Thyroid gland (tissue), 4 donors: ENCODE measurements at places on chromosomes 1 and 21. TPM values are rescaled to one million over a fixed set of nuclear protein-coding genes. Genes with fewer than 3 reads are reported as not detected.
A peak's percentile ranks its signal among the peaks of the same experiment; 100 is the strongest.

SPATA21 gene
- total RNA-seq = not detected

LRIG2 gene
- total RNA-seq = 41.9 TPM

ECM1 gene
- 4.3 TPM for total RNA-seq

MAP3K21 gene
- total RNA-seq = 6.4 TPM

GRCh38 chr1:200369131-200369530 lies 40.7 kb downstream of the ZNF281 start:
- H3K27me3 ChIP-seq = no peaks in the 10 kb centered on the region
- DNase-seq = no peak
- no peak overlapping the region for H3K27ac ChIP-seq
- H3K4me3 ChIP-seq = no peak overlapping the region
- no peaks in the 10 kb centered on the region for H3K4me1 ChIP-seq
- no peaks in the 10 kb centered on the region for H3K36me3 ChIP-seq

DNA sequence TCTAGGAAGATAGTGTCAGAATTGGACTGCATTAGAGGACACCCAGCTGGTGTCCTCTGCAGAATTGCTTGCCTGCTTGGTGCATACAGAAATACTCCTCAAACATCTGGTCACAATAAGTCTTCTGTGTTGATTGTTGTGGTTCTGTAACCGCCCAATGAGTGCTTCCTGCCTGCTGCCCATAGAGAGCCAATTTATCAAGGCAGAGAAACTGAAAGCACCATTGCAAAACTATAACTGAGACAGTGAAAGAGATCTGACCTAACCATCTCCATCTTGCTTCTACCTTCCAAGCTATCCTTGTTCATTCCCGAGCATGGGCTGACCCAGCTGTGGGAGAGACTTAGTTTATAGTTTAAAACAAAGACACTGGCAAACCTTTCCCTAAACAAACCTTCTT lies 462.4 kb upstream of the RGS18 start:
- H3K4me3 ChIP-seq = no peak overlapping the region
- H3K4me1 ChIP-seq = no peaks in the 10 kb centered on the region
- no peak overlapping the region for H3K27ac ChIP-seq
- H3K36me3 ChIP-seq = no peaks in the 10 kb centered on the region
- DNase-seq = no peak

- H3K27ac ChIP-seq = no peak overlapping the region
- no peaks in the 10 kb centered on the region for H3K36me3 ChIP-seq
- no peaks in the 10 kb centered on the region for H3K27me3 ChIP-seq
- no peaks in the 10 kb centered on the region for H3K4me1 ChIP-seq
- DNase-seq = no peak
- no peak overlapping the region for H3K4me3 ChIP-seq
Measured at GRCh38 chr1:239276051-239276450, 110.3 kb upstream of the CHRM3 start.

- no peaks in the 10 kb centered on the region for H3K27me3 ChIP-seq
- peaks cover 7% of the 10 kb centered on the region for H3K4me1 ChIP-seq
- no peaks in the 10 kb centered on the region for H3K36me3 ChIP-seq
- H3K27ac ChIP-seq = no peak overlapping the region
- no peak for DNase-seq
Measured at GRCh38 chr1:78339490-78339889, 151.3 kb upstream of the PTGFR start.

- no peaks in the 10 kb centered on the region for H3K36me3 ChIP-seq
- H3K27me3 ChIP-seq = peaks cover 39% of the 10 kb centered on the region
- H3K4me1 ChIP-seq = peaks cover 32% of the 10 kb centered on the region
- no peak overlapping the region for H3K4me3 ChIP-seq
Measured at GRCh38 chr1:47440599-47441081, 2.8 kb downstream of the FOXD2 start.

- no peaks in the 10 kb centered on the region for H3K36me3 ChIP-seq
- H3K4me3 ChIP-seq = no peak overlapping the region
- H3K27me3 ChIP-seq = no peaks in the 10 kb centered on the region
- H3K27ac ChIP-seq = no peak overlapping the region
- no peaks in the 10 kb centered on the region for H3K4me1 ChIP-seq
Measured at GRCh38 chr1:199129247-199129646, 490.4 kb downstream of the PTPRC start.

DNA sequence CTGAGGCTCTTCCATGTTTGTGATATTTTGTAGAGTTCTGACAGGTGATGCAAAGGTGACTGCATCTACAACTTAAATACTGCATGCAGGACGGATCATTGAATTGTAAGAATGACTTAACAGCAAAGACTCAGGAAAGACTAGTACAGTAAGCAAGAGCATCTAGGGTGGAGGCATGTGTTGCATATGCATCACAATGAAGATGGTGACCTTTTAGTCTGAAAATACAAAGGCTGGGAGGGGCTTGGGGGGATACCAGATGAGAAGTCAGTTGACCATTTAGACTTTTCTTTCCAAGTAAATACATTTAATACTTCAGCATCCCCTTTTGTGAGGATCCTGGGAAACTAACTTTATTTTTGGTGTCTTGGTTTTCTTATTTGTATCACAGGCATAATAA lies 145.5 kb downstream of the NUF2 start:
- no peaks in the 10 kb centered on the region for H3K4me1 ChIP-seq
- no peak for DNase-seq

- no peaks in the 10 kb centered on the region for H3K36me3 ChIP-seq
- H3K4me1 ChIP-seq = peaks cover 13% of the 10 kb centered on the region
- no peak overlapping the region for H3K4me3 ChIP-seq
- peak overlapping the region; percentile 27 for H3K27ac ChIP-seq
- peak; percentile 22 for DNase-seq
- H3K27me3 ChIP-seq = no peaks in the 10 kb centered on the region
Measured at GRCh38 chr21:31201548-31201947, 142.5 kb downstream of the TIAM1 start.

DNA sequence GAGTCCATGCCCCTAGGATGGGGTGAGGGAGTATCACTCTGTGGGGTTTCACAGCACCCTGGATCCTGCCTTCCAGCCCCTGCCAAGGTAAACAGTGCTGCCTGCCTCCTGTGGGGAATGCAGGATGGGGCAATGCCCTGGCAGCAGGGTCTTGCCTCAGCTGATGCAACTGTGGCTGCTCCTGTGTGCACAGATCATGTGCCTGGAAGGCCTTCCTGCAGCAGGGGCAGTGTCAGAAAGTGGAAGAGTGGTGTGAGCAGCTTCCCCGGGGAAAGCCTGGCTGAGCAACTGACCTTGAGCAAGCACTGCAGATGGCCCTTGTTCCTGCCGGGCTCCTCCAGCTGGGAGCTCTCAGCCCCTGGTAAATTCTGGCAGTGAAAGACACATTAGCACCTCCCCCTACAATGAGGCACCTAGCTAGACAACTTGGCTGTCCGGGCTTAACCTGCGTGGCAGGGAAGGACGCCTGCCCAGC lies 9.9 kb downstream of the TOR3A start:
- DNase-seq = peak; percentile 16
- no peak overlapping the region for H3K27ac ChIP-seq
- H3K4me3 ChIP-seq = no peak overlapping the region
- H3K4me1 ChIP-seq = no peaks in the 10 kb centered on the region
- peaks cover 38% of the 10 kb centered on the region for H3K36me3 ChIP-seq
- H3K27me3 ChIP-seq = no peaks in the 10 kb centered on the region

DNA sequence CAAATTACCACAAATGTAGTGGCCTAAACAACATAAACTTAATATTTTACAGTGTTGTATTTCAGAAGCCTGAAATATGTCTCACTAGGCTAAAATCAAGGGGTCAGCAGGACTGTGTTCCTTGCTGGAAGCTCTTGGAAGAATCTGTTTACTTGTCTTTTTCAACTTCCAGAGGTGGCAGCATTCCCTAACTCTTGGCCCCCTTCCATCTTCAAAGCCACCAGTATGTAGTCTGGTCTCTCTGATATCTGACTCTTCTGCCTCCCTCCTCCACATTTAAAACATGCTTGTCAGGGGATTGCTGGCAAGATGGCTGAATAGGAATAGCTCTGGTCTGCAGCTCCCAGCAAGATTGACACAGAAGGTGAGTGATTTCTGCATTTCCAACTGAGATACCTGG lies 567.5 kb downstream of the PLA2G4A start:
- DNase-seq = no peak
- no peaks in the 10 kb centered on the region for H3K4me1 ChIP-seq
- no peak overlapping the region for H3K4me3 ChIP-seq

- no peak overlapping the region for H3K4me3 ChIP-seq
- H3K4me1 ChIP-seq = no peaks in the 10 kb centered on the region
- no peak for DNase-seq
- H3K36me3 ChIP-seq = no peaks in the 10 kb centered on the region
Measured at GRCh38 chr21:36928960-36929359, 37.5 kb downstream of the HLCS start.

- no peaks in the 10 kb centered on the region for H3K36me3 ChIP-seq
- peak; percentile 29 for DNase-seq
- H3K4me3 ChIP-seq = no peak overlapping the region
- peak overlapping the region; percentile 79 for H3K27ac ChIP-seq
- peaks cover 32% of the 10 kb centered on the region for H3K4me1 ChIP-seq
Measured at GRCh38 chr1:27713139-27713725, 12.5 kb upstream of the FAM76A start.

GRCh38 chr1:74343216-74343615 lies 108.0 kb downstream of the TNNI3K start:
- H3K27me3 ChIP-seq = no peaks in the 10 kb centered on the region
- H3K4me3 ChIP-seq = no peak overlapping the region
- DNase-seq = no peak
- no peaks in the 10 kb centered on the region for H3K36me3 ChIP-seq

DNA sequence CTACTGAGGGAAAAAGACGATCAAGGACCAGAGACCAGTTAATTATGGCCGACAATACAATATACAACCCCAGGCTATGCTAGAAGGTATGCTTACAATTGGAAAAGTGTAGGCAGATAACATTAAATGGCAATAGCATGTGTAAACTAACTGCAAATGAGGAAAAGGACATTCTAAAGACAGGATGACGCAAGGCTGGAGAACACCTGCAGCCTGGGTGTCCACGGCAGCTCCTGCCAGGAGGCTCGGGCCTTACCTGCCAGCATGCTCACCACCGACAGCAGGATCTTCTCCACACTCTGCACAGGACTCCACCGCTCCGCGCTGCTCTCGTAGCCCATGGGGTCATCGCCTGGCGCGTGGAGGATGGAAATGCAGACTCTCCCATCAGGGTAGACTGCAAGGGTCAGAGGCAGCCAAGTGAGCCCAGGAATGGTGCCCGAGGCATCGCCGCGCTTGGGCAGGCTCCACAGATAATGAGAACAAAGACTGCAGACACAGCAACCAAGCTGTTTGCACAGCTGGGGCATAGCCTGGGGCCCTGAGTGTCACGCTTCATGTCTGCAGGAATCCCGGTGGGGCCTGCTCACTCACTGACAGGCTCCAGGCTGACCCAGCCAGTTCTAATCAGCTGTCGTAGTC lies 28.2 kb downstream of the UBE2G2 start:
- H3K36me3 ChIP-seq = peaks cover 15% of the 10 kb centered on the region
- peak; percentile 92 for DNase-seq
- H3K4me1 ChIP-seq = peaks cover 17% of the 10 kb centered on the region
- H3K27me3 ChIP-seq = no peaks in the 10 kb centered on the region

DNA sequence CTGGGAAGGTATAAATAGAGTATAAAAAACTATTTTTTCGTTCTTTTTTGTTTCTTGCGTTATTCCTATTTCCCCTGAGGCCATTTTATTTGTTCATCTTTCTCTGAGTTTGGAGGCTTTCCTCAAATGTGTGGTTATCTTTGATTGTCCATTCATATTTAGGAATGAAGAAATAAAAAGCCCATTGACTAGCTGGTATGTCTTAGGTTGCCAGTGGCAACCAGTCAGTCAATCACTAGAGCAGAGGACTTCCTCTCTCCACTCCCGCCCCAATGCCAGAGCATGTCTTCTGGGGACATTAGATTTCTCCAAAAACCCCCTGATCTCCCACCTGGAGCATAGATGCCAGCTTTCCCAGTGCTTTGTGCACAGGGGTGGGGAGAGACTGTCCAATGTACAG lies 20.7 kb upstream of the FOXE3 start:
- no peak overlapping the region for H3K27ac ChIP-seq
- H3K4me3 ChIP-seq = no peak overlapping the region
- DNase-seq = no peak
- H3K4me1 ChIP-seq = no peaks in the 10 kb centered on the region

DNA sequence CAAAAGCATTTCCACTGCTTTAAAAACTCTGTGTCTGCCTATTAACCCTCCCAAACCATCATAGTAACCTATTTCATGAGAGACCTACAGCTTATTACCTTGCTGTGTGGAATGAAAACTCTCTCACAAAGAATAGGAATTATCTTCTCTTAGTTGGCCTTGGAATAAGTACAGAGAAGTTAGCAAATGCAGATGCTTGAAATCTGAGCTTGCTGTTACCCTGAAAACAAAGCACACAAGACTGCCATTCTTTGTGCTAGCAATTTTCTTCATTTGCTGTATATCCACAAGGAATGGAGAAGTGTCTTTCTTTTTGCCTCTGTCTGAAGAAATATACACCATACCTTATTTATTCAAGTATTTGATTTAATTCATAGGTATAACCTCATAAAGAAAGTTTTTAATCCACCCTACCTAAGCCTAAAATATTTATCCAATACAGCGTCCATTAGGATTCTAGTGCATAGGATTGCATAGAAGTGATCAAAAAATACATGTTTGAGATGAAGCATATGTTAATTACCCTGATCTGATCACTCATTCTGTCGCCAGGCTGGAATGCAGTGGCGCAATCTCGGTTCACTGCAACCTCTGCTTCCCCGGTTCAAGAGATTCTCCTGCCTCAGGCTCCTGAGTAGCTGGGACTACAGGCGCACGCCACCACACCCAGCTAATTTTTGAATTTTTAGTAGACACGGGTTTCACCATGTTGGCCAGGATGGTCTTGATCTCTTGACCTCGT lies 451.1 kb downstream of the LTN1 start:
- H3K4me1 ChIP-seq = no peaks in the 10 kb centered on the region
- H3K27me3 ChIP-seq = no peaks in the 10 kb centered on the region
- H3K27ac ChIP-seq = no peak overlapping the region
- DNase-seq = no peak

- H3K4me1 ChIP-seq = peaks cover 33% of the 10 kb centered on the region
- H3K27ac ChIP-seq = no peak overlapping the region
- no peak overlapping the region for H3K4me3 ChIP-seq
- DNase-seq = no peak
Measured at GRCh38 chr1:37994886-37995566, 5.2 kb upstream of the SF3A3 start.
